ENCODE measurements at places on chromosomes 11 and 22.
A peak's percentile ranks its signal among the peaks of the same experiment; 100 is the strongest.

DNA sequence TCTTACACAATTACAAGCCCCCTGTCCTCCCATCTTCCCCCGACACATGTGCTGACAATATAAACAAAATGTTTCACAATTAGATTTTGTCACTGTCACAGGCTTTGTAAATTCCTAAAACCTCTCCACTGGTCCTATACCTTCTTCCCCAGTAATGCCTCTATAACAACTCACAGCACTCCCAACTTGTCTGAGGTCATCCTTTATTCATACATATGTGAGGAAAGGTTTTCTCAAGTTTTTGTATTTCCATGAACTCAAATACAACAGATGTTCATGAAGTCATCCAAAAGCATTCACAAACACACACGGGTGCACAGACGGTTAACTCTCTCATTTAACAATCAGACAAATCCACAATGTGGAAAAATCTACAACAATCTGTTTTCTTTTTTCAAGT is 1.9 kb downstream of the OR52H1 start:
- DNase-seq, result no peak

- DNase-seq, result peak; percentile 42
Measured at GRCh38 chr11:59728913-59729312, 15.3 kb upstream of the OR10V1 start.

GRCh38 chr11:114343493-114343892 is 47.3 kb downstream of the NNMT start:
- DNase-seq, result no peak

DNA sequence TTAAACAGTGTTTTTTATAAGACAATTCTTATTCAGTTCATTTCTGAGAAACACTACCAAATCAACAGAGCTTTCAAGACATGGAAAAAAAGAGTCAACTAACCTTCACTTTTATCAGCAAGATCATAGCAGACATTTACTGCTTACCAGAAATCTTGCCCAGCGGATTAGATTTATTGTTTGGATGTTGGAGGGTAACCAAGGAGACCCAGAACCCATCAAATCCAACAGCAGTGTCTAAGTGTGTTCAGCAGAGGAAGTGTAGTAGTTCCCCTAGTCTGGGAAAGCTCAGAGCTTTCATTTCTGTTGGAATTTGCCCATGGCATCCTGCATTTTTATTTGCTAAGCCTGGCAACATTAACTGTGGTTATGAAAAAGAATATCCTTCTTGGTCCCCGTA is 2.4 kb upstream of the PGM2L1 start:
- DNase-seq, result no peak
